Activated B cell treated with CpG ODN at 0.5 μM for 24 hours (primary cell): ENCODE measurements at places on chromosomes 3 and 15.

DNA sequence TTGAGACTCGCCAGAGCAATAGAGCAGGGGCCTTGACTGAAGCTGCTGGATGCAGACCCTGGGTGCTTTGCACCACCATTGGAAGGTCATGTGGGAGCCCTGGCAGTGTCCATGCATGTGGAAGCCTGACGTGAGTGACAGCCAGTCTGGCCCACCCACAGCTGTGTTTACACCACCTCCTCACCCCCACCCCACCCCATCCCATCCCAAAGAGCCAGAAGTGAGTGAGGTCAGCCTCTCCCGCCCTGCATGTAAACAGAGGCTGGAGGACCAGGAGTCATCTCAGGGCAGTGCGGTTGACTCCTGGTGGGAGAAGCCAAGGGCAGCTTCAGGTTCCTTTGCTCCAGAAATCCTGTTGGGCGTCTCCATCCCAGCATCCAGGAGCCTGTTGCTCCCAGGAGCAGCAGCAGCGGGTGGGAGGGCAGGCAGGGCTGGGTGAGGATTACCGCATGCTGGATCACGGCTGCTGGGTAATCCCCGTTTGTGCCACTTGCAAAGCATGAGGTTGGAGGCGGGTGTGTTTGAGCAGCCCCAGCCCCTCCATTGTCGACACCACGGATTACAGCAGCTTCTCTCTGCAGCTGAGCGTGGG lies 44.6 kb downstream of the CORO2B start:
- no peak for DNase-seq

GRCh38 chr15:67167091-67167490 lies 87.4 kb downstream of the AAGAB start:
- DNase-seq = no peak

GRCh38 chr3:150020527-150020926 lies 49.8 kb upstream of the PFN2 start:
- DNase-seq = no peak

DNA sequence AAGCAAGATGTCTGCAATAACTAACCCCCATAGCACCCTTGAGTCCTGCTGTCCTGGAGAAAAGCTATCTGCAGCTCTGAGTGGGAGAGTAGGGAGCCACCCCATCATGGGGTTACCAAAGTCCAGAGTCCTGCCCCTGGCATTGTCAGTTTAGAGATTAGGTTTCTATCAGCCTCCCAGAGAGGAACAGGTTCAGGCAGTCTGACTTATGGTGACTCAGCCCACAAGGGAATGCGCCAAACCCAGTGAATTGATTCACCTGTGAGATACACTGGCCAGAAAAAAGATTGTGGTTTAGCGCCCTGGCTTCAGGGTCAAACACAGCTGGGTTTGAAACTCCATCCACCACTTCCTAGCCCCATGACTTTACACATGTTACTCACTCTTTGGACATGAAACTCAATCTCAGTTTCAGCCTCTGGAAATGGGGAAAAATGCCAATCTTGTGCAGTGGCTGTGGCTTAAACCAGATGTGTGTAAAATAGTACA lies 263.6 kb upstream of the HES1 start:
- DNase-seq = no peak

DNA sequence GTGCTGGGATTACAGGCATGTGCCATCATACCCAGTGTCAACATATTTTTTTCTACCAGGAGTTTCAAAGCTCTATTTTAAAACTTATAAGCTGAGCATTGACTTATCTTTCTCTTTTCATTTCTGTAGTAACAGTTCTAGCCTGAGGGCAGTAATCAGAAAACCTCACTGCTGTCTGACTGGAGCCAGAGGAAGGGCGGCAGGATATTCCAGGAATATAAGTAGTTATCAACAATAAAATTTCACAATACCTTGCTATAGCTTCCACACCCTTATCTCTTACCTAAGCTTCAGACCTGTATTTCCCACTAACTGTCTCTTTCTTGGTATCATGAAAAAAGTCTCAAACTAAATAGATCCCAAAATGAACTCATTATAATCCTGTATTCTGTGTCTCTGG lies 5.1 kb upstream of the NEDD4 start:
- DNase-seq = no peak

- DNase-seq = no peak
Observed at GRCh38 chr3:5001805-5002173, 22.6 kb downstream of the BHLHE40 start.

- no peak for DNase-seq
Observed at GRCh38 chr15:96553006-96553405, 222.5 kb downstream of the NR2F2 start.

GRCh38 chr3:108153451-108153981 lies 62.7 kb upstream of the CD47 start:
- DNase-seq = no peak

DNA sequence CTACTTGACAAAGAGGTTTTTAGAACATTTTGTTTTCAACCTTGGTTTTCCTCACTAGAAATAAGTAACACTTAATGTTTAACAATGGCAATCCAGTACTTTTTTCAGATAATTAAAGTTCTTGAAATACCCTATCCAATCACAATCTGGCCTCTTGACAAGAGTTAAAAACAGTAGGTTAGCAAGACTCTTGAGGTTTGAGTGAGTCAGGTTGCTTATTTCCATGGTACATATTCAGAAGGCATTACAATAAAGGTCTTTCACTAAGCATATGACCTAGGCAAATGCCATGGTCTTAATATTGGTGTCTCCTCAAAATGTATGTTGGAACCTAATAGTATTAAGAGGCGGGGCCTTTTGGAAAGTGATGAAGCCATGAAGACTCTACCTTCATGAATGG lies 5.6 kb downstream of the SUCNR1 start:
- DNase-seq = no peak

DNA sequence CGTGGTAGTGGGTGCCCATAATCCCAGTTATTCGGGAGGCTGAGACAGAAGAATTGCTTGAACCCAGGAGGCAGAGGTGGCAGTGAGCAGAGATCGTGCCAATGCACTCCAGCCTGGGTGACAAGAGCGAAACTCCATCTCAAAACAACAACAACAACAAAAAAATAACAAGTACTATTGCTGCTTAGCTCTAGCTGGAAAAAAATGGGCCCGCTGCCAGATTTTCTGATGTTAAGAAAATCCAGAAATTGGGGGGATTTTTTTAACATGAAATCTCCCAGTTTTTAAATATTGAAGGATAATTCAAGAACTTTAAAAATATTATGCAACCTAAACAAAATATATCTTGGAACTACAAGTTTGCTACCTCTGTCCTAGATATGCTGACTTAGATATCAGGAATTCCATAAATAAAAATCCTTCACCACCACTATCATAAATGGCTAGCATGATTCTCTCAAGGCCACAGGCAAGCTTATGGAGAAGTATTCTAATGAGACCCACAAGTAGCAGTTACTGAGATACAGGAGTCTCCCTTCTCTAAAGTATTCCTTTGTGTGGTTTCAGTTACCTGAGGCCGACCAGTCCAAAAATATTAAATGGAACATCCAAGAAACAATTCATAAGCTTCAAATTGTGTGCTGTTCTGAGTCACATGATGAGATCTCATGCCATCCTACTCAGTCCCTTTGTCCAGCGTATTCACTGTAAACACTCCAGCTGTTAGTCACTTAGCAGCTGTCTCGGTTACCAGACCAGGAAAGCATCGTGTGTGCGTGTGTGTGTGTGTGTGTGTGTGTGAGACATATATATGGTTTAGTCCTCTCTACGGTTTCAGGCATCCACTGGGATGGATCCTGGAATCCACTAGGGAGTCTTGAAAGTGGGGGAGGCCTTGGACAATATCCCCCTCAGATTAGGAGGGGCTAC lies 277.2 kb downstream of the TBL1XR1 start:
- DNase-seq = no peak

DNA sequence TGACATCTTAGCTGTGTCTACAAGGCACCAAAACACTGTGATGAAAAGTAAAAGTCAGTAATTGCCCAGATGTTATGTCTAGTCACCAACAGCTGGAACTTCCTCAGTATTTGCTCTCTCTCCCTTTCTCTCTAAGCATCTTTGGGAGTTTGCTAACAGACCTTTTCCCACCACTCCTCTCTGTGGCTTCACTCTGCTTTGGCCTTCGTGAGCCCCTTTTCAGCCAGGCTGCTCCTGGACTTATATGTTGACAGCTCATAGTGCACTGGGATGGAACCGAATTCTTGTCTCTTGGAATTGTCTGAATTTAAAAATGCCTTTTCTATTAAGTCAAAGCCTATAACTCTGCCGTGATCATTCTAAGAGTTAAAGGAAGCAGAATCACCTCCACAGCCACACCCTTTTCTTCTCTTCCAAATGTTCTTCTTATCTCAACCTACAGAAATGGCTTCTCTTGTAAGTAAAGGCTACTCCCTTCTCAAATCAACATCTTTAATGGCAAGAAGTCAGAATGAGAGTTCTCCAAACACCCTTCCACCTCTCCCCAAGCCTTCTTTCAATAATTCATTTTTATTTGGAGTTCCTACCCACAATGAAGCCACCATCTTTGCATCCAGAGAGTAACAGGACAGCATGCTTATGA lies 17.2 kb upstream of the FOXP1 start:
- no peak for DNase-seq

- DNase-seq = no peak
Observed at GRCh38 chr15:90479656-90480055, 50.1 kb upstream of the CRTC3 start.

GRCh38 chr15:28456476-28457395 lies 76.0 kb downstream of the GOLGA8G start:
- no peak for DNase-seq

DNA sequence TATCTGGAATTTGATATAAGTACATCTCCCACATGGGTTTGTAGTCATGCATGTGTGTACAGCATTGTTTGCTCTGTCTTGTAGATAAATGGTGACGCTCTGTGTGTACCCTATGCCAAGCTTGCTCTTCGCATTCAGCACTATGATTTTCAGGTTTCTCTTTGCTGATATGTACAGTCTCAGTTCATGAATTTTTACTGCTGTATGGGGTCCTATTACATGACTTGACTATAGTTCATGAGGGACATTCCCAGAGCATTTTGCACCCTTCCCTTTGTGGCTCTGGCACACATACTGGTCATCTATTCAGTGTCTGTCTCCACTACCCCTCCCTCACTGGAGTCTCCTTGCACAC lies 132.7 kb downstream of the EEFSEC start:
- DNase-seq = no peak

DNA sequence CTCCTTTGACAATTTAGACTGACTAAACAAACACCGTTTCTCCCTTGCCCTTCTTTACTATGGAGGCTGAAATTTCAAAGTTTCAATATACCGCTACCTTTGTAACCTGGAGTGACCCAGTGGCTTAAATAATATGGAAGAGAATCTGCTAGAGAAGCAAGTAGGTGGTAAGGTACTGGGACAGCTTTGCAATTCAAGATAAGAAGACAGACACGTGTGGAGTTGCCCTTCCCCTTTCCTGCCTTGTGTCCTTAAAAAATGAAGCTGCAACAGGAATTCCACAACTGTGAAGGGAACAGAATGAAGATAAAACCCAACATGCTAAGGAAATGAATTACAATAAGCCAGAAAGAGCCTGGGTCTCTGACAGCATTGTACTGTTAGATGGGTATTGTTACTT lies 26.4 kb downstream of the CBLB start:
- DNase-seq = no peak

GRCh38 chr3:160808838-160809237 lies 52.8 kb downstream of the PPM1L start:
- no peak for DNase-seq

DNA sequence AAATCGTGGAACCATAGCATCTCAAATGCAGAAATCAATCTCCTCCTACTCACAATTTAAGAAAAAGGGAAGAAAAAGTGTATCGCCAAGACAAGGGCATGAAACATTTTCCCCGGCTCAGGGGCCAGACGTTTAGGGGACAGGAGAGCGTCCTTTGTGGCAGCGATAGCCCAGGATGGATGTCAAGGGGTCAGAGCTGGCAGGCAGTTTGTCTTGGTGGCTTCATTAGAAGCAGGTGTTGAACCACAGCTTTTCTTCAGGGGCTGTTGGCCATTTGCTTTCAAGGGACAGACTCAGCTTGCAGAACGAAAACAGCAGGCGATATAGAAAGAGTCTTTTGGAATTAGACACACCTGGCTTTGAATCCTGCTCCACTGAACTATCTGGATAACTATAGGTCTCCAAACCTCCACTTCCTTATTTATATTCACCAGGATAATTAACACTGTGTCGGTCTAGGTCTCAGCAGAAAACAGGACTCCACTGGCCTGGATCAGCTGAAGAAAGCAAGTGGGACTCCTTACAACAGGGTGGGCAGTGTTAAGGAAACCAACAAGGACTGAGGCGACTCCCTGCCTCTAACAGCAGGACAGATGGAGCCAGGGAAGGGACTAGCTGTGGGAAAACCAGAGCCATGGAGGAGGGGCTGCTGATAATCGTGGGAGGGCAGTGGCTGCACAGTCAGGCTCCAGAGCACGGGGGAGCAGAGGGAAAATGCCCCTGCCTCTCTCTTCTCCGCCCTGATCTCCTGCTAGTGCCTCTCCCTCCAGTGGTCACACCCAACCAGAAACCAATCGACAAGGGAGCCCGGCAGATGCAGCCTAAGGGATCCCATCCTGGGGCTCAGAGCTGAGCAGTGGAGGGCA lies 123.6 kb downstream of the LIPC start:
- no peak for DNase-seq

GRCh38 chr15:65327651-65328393 lies 23.3 kb downstream of the RNU5B-1 start:
- no peak for DNase-seq

- DNase-seq = no peak
Observed at GRCh38 chr15:28901587-28901980, 15.8 kb downstream of the APBA2 start.

DNA sequence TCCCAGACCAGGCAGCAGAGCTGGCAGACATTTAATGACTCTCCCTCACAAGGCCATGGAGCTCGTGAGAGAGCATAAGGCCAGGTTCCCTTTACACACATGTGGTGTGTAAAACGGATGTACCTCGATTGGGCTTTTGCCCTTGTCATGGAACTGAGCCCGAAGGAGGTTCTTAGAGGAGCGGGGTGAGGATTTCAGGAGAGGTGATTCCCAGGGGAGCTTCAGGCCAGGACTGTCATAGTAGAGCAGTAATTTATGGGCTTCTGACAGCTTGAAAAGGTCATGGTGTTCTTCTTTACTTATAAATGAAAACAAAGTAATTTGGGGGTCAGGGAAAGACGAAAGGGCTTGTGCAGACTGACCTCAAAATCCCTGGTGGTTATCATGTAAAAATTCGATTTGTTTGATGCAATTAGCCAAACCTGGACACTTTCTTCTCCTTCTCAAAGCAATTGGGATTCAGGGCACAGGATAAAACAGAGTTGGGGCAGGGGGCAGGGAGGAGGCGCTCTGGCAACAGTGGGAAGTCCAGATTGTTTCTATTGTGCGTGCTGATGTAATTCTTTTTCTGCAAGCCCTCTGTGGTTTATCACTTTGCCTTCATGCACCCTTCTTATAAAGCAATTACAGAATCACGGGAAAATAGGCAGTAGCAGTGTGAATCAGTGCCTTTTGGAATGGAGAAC lies 51.0 kb downstream of the CACNA1D start:
- DNase-seq = no peak

GRCh38 chr15:89630974-89631901 lies 24.0 kb downstream of the KIF7 start:
- no peak for DNase-seq

DNA sequence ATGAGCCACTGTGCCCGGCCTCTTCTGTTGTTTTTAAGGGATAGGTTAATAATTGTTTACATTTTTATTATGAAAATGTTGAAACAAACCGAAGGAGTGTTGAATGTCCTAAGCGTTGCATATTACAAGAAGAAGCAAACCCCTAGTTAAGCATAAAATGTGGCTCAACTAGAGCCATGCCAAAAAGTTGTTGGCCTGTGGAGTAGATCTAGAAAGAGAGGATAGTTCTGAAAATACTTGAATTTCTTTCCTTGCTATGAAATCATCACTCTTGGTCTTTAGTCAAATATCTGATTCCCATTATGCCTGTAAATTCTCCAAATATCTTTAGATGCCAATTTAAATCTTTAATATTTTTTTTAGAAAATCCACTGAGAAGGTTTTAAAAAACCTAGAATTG lies 12.8 kb downstream of the RBP2 start:
- DNase-seq = no peak
